Stimulated activated CD8-positive, alpha-beta memory T cell treated with anti-CD3 and anti-CD28 coated beads, Interleukin-4, amount 100 ng/mL, for 4 hours (primary cell): ENCODE measurements at places on chromosomes 4 and X.

DNA sequence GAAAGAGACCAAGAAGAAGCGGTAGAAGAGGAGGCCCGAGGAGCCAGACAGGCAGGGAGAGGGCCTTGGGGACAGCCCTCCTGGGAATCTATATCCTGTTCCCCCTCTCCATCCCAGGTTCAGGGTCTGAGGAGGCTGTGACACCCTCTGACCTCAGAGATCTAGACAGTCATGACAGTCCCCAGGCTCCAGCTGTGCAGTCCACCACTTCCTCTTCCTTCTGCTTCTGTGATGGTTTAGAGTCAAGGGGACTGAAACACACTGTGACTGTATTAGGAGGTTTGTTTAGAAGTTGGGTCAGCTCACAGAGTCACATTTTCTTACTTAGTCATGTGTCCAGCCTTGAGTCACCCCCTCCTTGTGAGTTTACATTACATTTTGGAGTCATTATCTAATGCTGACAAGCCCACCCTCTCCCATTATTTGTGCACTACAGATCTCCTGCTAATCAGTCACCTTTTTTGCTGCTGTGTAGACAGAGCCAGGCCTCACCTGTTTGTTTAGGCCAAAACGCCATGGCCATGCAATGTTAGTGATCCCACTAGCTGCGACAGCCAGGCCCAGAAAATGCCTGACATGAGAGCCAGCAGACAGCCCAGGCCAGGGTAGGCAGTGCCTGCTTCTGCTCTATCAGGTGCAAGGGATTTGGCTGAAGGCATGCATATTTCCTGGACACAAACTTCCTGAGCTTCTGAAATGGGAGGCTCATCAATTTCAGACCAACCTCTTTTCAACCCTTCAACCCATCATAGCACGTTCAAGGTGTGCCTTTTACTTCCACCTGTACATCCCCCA lies 26.0 kb downstream of the MANBA start:
- no peak for DNase-seq

DNA sequence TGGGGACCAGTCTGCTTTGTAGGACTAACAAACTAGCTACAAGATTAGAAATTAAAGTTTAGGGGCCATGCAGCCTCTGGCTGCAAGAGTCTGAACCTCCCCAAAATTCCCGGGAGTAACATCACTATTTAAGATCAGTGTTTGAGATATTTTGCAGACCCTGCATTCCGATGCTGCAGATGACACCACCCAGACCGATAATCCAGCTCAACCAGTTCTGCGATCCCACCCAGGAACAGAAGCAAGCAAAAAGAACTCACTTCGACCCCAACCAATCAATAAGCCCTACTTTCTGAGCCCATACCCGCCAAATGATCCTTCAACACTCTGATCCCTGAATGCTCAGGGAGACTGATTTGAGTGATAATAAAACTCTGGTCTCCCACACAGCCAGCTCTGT lies 877.8 kb downstream of the FAT4 start:
- no peak for DNase-seq

DNA sequence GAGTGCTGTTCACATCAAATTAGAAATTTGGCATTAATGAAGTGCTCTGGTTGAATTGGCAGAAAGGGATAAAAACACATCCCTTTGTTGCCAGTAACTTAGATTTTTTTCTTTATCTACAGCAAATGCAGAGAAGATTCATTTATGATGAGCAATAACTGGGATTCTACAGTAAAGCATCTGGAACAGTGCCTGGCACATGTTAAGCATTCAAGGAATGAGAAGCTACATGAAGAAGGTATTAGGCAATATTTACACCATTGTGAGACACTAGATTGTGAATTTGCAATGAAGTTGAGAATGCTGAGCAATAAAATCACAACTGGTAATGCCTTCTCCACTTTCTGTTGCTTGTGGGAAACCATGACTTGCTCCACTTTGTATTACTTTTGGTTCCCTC lies 33.5 kb downstream of the PCDH19 start:
- DNase-seq, result no peak

DNA sequence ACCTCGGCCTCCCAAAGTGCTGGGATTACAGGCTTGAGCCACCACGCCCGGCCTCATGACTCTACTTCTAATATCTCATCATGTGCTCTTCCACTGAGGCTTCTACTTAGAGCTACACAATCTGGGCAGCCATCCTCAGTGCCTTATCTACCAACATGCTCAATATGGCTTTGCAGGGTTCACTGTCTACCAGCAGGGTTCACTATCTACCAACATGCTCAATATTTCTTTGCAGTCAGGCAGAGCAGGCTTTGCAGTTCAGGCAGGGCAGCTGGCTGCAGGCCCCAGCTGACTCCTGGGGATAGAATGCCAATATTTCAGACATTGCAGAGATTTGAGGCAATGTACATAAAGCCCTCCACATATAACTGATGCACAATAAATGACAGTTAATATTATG lies 47.5 kb downstream of the PKD2 start:
- no peak for DNase-seq

DNA sequence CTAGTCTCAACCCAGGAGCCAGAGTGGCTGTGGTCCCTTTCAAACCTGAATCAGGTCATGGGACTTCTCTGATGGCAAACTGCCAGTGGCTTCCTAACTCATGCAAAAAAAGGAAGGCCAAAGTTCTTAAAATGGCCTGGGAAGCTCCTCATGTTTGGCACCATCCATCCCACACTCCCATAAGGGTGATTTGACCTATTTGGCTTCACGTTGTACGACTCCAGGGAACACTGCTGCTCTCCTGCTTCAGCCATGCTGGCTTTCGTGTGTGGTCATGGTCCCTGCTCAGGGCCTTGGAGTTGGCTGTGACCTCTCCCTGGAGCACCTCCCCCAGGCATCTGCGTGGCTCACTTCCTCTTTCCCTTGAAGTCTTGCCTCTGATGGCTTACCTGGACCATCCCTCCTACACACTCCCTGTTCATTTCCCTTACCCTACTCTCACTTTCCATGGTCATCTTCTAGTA lies 12.8 kb upstream of the TMSB4X start:
- DNase-seq, result no peak

GRCh38 chrX:124216396-124217115 lies 115.9 kb upstream of the TEX13D start:
- no peak for DNase-seq

GRCh38 chr4:165131247-165131832 lies 18.7 kb upstream of the TMEM192 start:
- DNase-seq, result peak; percentile 78

DNA sequence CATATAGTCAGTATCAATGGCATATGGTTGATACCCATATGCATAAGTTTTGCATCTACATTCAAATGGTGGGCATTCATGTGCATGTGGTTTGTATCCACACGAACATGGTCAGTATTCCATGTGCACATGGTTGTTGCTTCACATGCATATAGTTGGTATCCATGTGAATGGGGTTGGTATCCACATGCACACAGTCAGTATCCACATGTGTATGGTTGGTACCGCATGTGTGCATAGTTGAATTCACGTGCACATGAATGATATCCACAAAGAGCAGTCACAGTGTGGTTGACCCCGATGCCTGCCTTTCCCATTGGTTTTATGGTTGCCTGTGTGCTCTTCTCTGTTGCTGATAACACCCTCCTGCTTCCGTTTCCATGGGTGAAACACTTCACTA lies 427.9 kb downstream of the STIM2 start:
- DNase-seq, result no peak

DNA sequence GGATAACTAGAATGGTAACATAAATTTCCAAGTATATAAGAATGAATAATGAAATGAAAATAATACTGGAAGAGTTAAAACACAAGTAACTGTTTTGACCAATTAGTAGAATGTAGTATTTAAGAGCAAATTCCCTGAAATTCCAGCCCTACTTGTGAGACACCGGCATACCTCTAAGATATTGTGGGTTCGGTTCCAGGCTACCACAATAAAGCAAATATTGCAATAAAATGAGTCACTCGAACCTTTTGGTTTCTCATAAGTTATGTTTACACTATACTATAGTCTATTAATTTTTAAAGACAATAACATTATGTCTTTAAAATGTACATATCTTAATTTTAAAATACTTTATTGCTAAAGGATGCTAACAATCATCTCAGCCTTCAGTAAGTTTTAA lies 15.2 kb upstream of the IQCM start:
- no peak for DNase-seq

- no peak for DNase-seq
Measured at GRCh38 chrX:119885554-119886428, 9.9 kb upstream of the AKAP14 start.

GRCh38 chr4:48727666-48728459 lies 52.2 kb downstream of the FRYL start:
- DNase-seq, result no peak

DNA sequence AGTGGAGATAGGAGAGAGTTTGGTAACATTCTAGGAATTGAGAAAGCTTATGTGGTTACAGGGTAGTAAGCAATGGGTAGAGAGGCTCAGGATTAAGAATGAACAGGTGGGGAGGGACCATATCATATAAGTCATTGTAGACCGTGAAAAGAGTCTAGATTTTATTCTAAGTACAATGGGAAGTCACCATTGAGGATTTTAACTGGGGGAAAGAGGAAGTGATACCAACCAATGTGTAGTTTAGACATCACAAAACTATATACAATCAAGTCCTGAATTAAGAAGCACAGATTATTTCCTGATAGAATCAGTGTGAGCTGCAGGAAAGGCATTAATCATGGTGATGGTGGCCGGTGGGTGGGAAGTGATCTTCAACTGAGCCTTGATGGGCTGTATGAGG lies 178.3 kb upstream of the ZIC3 start:
- DNase-seq, result no peak
